ENCODE measurements at places on chromosomes 4 and X. TPM values are rescaled to one million over a fixed set of nuclear protein-coding genes. Genes with fewer than 3 reads are reported as not detected.

CTAG1B gene
- not detected for total RNA-seq

ETDA gene
- not detected for total RNA-seq

FRMPD4 gene
- total RNA-seq = 1.7 TPM

HSFX4 gene
- not detected for total RNA-seq

H2BW2 gene
- total RNA-seq = not detected

EDNRA gene
- 9.3 TPM for total RNA-seq

RPGR gene
- total RNA-seq = 6.4 TPM

ARHGAP36 gene
- total RNA-seq = not detected

NLRP2B gene
- total RNA-seq = not detected

NEXMIF gene
- 0.03 TPM for total RNA-seq

PAGE5 gene
- not detected for total RNA-seq

CT47A1 gene
- not detected for total RNA-seq

DDIT4L gene
- 5.0 TPM for total RNA-seq

BMPR1B gene
- 0.53 TPM for total RNA-seq

MAPK10 gene
- total RNA-seq = 8.8 TPM

FGFR3 gene
- 0.59 TPM for total RNA-seq

MAD2L1 gene
- 13.7 TPM for total RNA-seq

DMP1 gene
- total RNA-seq = not detected

HAND2 gene
- total RNA-seq = 5.4 TPM

GRK4 gene
- total RNA-seq = 5.7 TPM

ARHGEF9 gene
- 16.1 TPM for total RNA-seq

KDM5C gene
- total RNA-seq = 81.0 TPM

LEF1 gene
- not detected for total RNA-seq

IL21 gene
- total RNA-seq = not detected

HCFC1 gene
- total RNA-seq = 22.7 TPM

IL1RAPL2 gene
- total RNA-seq = not detected

IL2RG gene
- total RNA-seq = not detected

ITIH6 gene
- not detected for total RNA-seq

ZFP92 gene
- 0.23 TPM for total RNA-seq

SMPX gene
- total RNA-seq = not detected

KIT gene
- 1.2 TPM for total RNA-seq

CT45A5 gene
- not detected for total RNA-seq

AFM gene
- total RNA-seq = not detected

ATP1B4 gene
- total RNA-seq = not detected

TAF7L gene
- 0.20 TPM for total RNA-seq

HSFX1 gene
- total RNA-seq = 1.7 TPM

PLAC1 gene
- total RNA-seq = not detected

UGT2B17 gene
- total RNA-seq = not detected

NAT8L gene
- 0.13 TPM for total RNA-seq

CFAP299 gene
- 2.9 TPM for total RNA-seq

ITM2A gene
- 0.72 TPM for total RNA-seq

RXFP1 gene
- 14.7 TPM for total RNA-seq

VCX2 gene
- total RNA-seq = not detected

HTR2C gene
- total RNA-seq = not detected

BANK1 gene
- 0.30 TPM for total RNA-seq

SORCS2 gene
- 0.33 TPM for total RNA-seq

KCNE5 gene
- total RNA-seq = 0.52 TPM

PLS3 gene
- total RNA-seq = 345 TPM

CXorf65 gene
- not detected for total RNA-seq

DGAT2L6 gene
- total RNA-seq = not detected

FHIP1A gene
- 0.07 TPM for total RNA-seq

MAGEB2 gene
- not detected for total RNA-seq

IL3RA gene
- total RNA-seq = not detected

INPP4B gene
- 10.6 TPM for total RNA-seq

SETD7 gene
- total RNA-seq = 121 TPM

ZNF518B gene
- total RNA-seq = 28.7 TPM

GAGE1 gene
- total RNA-seq = not detected
